ENCODE measurements at places on chromosomes 6 and 20.

DNA sequence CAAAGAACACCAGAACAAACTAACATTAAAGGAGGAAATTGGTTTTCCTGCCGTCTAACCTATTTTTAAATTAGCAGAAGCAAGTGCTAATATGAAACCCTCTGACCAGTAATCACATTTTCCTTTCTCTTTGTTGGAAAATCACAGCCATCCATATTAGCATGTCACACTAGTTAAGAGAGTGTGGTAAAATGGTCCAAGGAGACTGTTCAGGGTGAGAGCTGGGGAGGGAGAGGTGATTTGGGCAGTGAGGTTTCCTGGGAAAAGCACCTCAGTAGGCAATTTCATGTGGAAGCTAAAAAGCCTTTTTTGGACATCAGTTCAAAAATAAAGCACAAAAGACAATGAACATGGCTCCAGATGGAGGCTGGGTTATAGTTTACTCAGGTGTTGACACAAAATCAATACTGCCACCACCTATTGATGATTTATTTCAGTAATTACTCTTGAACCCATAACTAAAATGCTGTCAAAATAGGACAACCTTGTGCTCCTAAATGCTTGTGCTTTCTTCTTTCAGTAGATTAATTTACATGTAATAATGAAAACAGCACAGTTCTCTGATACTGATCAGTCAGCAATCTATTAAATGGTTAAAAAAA is 333.2 kb downstream of the SAMD5 start:
- no peak for DNase-seq

DNA sequence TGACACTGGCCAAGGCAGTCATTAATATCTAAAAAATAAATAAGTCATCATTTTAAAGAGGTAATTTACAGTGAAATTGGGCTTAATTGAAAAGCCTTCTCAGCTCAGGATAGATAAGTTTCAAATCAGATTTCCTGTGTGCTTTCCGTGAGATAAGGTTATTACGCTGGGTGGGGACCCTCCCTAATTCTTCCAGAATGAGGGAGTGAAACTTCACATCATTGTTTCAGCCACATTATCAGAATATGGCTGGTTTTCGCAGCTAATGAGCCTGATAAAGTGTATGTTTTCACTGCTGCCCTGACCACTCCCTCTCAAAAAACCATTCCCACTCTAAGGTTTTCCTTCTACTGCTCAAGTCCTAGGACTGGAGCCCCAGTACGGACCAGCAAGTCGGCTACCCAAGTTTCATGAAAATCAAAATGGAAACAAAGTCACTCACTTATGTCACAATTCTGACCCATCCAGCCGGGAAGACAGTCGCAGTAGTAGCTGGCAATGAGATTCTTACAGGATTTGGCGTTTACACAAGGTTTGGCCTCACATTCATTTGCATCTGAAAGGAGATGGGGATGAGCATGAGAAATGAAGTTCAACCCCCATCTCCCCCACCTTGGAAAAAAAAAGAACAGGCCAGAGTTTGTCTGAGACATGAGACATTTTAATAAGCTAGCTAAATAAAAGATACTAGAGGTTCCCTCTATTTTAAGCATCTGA is 24.6 kb downstream of the JAG1 start:
- DNase-seq: no peak

GRCh38 chr20:44460795-44461141 is 14.9 kb upstream of the TTPAL start:
- peak; percentile 46 for DNase-seq

DNA sequence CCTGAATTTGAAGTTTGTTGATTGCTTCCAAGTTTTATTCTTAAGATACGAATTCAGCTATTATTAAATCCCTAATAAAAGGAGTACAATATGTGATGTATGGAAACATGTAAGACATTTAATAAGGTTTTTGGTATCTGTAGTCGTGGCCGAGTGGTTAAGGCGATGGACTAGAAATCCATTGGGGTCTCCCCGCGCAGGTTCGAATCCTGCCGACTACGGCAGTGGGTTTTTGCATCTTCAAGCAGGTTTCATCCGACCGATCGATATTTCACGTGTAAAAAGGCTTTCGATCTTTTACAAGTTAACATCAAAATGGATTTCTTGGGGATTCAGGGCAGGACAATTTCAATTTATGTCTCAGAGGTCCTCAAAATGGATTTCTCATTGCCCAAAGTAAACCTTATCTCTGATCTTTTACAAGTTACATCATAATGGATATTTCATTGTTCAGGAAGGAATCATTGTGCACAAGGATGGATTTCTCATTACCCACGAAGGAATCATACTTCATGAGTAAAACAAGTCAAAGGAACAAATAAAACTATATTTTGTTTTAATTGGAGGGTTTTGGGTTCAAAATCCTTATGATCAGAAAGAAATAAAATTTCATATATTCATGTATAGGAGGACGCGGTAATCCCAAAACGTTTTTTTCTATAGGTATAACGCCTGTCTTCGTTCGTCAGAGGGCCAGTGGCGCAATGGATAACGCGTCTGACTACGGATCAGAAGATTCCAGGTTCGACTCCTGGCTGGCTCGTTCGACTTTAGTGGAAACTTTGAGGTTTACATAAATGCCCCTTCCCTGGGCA is 37.3 kb upstream of the BTN3A2 start:
- no peak for DNase-seq

DNA sequence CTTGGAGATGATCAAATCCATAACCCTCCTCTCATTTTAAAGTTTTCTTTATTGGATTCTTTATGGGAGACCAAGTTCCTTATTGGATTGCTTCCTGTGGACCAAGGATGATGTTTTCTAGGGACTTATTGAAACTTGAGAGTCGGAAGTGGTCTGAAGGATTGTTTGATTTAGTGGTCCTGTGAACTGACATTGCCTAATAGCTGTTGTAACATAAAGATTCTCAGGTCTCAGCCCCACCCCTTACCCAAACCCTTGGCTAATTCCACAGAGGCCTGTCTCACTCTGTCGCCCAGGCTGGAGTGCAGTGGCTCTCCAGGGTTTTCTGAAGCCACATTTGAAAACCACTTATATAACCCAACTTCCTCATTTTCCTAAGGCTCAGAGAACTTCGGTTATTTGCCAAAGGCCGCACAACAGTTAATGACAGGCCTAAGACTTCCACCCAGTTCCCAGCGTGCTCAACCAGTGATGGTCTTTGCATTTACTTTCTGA is 77.0 kb downstream of the ATXN1 start:
- no peak for DNase-seq

DNA sequence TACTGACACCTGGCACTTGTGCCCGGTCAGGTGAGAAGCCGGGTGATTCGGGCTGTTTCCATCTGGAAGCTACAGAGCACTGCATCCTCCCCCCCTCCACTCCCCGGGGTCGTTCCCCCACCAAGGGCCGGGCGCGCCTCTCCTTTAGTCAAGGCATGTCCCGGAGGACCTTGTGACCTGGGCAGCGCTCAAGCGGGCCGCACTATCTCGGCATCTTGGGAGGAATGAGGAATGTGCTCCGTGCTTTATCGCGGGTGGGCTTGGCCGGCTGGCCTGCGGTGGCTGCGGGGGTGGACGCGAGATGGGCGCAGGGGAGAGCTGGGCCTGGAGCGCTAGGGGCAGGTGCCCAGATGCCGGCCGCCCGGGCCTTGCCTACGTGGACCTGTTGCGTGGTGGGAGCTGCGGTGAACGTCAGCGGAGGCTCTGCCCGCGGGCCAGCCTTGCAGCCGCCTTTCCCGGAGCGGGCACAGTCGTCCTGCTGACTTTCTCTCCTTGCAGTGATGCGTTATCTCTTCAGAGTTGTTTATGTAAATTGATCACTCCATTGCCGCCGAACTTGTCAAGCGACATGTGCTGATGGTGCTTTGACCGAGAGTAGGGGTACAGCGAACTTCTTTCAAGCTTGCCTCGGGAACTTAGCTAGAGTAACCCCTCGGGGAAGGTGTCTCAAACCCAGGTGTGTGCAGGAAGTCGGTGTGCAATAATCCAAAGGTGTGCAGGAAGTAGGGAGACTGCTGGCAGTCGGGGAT is 1.1 kb downstream of the LRRC1 start:
- DNase-seq: no peak

GRCh38 chr6:12516070-12516469 is 200.5 kb upstream of the PHACTR1 start:
- DNase-seq: no peak

- DNase-seq: no peak
Observed at GRCh38 chr6:16334671-16335070, 96.3 kb downstream of the GMPR start.

DNA sequence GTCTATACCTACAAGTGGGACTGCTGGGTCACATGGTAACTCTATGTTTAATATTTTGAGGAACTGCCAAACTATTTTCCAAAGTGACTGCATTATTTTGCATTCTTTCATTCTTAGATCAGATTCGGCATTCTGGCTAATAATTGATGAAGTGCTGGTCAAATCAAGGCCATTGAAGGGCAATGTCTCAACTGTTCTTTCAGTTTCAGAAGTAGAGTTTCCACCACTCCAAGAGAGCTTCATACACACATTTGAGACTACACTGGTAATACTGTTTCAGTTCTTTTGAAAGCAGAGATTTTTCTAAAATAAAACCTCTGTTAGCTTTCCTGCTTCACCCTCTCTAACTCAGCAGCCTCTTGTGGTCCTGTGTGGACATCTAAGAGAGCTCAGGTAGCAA is 154.5 kb downstream of the CFAP61 start:
- DNase-seq: peak; percentile 33

DNA sequence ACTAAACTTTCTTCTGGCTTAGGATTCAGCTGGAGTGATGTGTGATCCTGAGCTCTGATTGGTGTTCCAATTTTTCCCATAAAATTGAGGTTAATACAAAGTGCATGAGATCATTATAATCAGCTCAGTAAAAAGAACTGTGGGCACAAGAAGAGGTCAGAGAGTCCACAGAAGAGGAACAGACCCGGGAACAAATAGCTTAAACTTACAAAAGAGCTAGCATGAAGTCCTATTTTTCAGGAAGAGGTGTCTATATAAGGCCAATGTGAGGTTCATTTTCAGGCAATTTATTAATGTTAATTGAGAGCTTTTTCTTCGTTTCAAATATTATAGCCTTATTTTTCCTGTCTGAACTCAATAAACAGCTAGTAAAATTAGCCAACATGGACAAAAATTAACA is 26.9 kb upstream of the STX11 start:
- no peak for DNase-seq

- no peak for DNase-seq
Observed at GRCh38 chr6:71733970-71734899, 152.1 kb upstream of the RIMS1 start.

GRCh38 chr6:144820270-144820669 is 535.1 kb downstream of the UTRN start:
- no peak for DNase-seq

DNA sequence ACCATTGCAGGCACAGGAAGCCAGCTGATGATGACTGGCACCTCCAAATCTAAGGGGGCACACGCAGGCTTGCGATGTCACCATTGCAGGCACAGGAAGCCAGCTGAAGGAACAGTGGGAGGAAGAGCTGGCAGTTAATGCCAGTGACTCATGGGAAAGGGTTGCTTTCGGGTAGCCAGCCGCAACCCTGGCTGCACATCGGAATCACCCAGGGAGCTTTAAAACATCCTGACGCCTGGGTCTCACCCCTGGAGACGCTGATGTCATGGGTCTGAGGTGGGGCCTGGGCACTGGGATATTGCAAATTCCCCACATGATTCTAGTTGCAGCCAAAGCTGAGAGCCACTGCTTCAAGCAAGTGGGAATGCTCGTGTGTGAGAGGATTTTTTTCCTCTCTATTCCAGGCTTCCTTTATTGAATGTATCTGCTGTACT is 16.1 kb upstream of the CCN6 start:
- DNase-seq: no peak

DNA sequence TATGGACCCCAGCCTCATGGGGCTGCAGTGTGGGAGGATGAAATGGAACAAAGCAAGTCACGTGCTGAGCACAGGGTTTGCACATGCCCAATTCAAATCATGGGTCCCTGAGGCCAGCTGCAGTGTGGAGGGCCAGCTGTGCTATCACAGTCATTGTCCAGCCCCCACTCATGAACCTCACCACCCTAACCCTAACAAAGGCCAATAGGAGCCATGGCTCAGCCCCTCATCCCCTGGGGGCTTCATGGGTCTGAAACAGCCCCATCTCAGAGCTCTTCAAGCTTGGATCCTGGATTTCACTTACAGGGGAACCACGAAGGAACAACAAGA is 125.6 kb upstream of the MAFB start:
- DNase-seq: no peak

DNA sequence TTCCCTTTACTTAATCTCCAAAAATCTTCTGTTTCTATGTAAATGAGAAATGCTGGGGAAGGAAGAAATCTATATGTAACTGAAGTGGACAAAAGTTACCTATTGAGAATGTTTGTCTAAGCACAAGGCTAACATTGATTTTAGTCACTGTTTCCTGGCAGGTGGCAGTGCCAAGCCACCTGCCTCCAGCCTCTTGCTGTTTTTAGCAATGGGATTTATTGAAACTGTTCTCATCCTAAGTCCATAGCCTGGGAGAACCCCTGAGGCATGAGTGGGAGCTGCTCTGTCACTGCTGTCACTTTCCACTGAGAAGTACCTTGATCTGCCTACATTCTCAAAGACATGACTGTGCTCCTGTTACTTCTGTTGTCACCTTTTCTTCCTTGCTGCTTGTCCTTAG is 14.7 kb downstream of the ENPP3 start:
- DNase-seq: no peak

- no peak for DNase-seq
Observed at GRCh38 chr20:33826270-33826897, 15.2 kb downstream of the CHMP4B start.

DNA sequence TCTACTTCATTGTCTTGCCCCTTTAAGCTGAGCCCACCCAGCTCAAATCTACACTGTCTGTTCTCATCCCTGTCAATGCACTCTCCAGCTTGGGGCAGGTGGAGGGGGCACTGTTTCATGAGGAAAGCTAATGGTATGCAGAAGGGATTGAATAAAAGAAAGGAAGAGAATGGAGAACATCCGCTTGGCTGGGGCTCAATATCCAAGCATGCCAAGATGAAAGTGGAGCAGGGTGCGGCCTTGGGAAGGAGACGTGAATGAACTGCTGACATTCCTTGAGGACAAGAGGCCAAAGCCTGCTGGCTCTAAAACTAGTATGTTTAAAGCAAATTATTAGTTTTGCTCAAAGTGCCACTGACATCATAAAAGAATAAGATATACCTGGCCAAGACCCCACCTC is 24.2 kb downstream of the AKAP12 start:
- no peak for DNase-seq

- no peak for DNase-seq
Observed at GRCh38 chr6:97151601-97152000, 131.4 kb downstream of the MMS22L start.

Data from GM13977 (cell line).